ENCODE measurements at places on chromosomes 5 and 9.

GRCh38 chr5:19615661-19616060, 372.3 kb downstream of the CDH18 start:
- no peak for DNase-seq

- DNase-seq, result no peak
These were observed 14.0 kb downstream of the SNX18 start for GRCh38 chr5:54531546-54531945.

- no peak for DNase-seq
These were observed 28.3 kb upstream of the GFPT2 start for GRCh38 chr5:180381428-180381827.

GRCh38 chr5:151028717-151029116, 8.3 kb downstream of the GPX3 start:
- DNase-seq, result no peak

GRCh38 chr9:9108641-9109040, 1309.1 kb upstream of the DMAC1 start:
- DNase-seq, result no peak

GRCh38 chr5:88691945-88692868, 190.8 kb downstream of the MEF2C start:
- no peak for DNase-seq

- no peak for DNase-seq
These were observed at the start of gene PLCXD3 for GRCh38 chr5:41510176-41510831. Gene PLCXD3, minus strand, starts transcription at chr5:41510601. Its CDS starts 75 bp downstream, at chr5:41510526.

DNA sequence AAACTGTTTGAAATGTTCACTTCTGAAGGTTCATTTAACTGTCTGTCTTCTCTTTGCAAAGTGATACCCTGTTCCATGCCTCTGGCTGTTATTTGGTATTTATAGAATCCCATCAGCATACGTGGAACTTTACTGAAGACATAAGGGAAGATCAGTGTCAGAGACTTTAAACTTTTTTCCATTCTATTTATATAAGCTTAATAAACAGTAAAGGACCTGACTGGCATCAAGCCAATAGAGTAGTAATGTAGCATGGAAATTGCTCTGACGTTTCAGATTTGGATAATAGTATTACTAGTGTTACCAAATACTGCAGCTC, 94.9 kb upstream of the MINAR2 start:
- no peak for DNase-seq

GRCh38 chr9:82116556-82116955, 128.0 kb downstream of the SPATA31D1 start:
- no peak for DNase-seq

DNA sequence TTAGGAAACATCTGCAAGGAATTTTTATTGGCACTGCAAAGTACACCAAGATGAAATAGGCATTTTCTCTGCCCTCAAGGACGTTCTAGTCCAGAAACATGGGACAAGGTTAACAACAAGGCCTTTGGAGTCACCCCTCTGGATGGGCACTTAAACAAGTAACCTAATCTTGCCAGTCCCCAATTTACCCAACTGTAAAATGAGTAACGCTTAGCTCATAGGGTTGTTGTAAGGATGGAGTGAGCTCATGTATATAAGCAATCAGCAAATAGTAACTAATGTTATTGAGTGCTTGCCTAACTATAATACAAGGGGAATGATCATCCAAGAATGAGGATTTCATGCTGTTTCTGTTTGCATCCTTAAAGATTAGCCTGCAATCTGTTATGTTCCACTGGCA, 189.3 kb downstream of the PAPPA start:
- DNase-seq, result no peak

DNA sequence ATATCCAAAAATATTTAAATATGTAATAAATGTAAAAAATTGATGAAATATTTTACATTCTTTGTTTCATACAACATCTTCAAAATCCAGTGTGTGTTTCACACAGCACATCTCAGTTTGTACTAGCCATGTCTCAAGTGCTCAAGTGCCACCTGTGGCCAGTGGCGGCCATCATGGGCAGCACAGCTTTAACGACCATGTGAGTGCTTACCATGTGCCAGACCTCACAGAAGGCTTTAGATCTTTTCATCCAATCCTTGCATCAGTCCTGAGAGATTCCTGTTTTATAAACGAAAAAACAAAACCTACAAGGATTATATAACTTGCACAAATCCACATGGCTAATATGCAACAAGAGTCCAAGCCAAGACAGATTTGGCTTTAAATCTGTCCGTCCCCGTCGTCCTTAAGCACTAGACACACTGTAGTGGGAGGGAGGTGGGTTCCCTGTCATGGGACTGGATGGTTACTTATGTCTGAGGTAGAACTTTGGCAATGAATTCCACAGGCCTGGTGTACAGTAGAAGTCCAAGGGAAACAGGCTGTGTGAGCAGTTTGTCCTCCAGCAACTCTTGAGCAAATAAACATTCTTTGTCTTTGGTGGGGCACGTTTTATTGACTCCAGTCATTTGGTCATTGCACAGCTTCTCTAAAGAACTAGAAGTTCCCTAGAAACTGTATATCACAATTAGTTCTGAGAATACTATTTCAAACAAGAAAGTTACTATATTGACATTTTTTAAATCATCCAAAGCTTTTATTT, 25.0 kb upstream of the F2R start:
- no peak for DNase-seq

All from stimulated activated effector memory CD8-positive, alpha-beta T cell treated with anti-CD3 and anti-CD28 coated beads, Interleukin-12 subunit alpha, Interleukin-12 subunit beta, amount 100 ng/mL, for 72 hours (primary cell).